ENCODE measurements at places on chromosomes 12 and 14. TPM values are rescaled to one million over a fixed set of nuclear protein-coding genes. Genes with fewer than 3 reads are reported as not detected.
A peak's percentile ranks its signal among the peaks of the same experiment; 100 is the strongest.

DNA sequence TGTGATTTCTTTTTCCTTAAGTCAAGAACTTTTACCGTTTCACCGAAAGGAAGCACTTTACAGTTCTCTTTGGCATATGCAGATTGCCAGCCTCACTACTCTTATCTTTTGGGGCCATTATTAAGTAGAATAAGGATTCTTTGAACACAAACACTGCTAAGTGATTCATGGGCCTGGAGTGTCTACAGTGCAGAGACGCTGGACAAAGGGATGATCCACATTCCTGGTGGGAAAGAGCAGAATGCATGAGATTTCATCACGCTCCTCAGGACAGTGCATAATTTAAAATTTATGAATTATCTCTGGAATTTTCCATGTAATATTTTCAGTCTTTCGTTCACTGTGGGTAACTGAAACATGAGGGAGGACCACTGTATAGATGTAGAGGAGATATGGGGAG lies 90.2 kb downstream of the TTLL5 start:
- no peak overlapping the region for H3K27ac ChIP-seq
- no peaks in the 10 kb centered on the region for H3K4me1 ChIP-seq

DNA sequence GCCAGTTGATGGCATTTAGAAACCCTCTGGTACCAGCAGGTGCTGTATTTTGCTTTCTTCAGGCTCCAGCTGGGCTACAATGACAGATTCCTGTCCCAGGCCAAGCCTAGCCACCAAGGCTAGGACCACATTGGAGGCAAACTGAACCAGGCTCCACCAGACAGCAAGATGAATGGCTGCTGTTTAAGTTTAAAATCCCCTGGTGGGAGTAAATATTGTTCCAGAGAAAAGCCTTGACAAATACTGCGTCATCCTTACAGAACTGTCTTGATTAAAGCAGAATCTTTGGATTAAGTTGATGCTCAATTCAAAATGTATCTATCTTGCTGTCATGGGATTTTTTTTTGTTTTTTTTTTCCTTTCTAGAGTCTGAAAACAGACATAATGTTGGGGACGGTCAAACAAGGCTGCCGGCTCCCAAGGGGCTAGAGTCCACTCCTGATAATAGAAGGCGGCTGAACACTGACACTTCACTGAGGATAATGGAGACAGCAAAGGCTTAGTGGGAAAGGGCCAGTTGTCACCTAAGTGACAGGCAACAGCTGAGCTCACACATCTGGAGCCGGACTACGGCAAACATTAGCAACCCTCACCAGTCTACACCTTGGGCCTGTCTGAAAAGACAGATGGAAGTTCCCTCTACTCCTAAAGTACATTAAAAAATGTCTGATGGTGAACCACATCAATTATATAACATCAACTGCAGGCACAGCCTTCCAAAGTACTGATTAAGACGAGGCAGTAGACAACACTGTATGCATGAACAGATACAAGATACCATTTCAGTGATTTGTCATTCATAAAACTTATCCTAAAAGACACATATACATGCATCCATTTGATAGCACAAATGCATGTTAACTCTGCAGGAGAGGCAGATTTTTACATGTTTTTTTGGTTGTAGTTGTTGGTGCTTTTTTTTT lies 1.7 kb downstream of the PRICKLE1 start:
- DNase-seq, result no peak
- H3K27me3 ChIP-seq, result peaks cover 5% of the 10 kb centered on the region
- H3K36me3 ChIP-seq, result no peaks in the 10 kb centered on the region

The RNU4-1 gene
- total RNA-seq, result not detected

The KRT75 gene
- not detected for total RNA-seq

DNA sequence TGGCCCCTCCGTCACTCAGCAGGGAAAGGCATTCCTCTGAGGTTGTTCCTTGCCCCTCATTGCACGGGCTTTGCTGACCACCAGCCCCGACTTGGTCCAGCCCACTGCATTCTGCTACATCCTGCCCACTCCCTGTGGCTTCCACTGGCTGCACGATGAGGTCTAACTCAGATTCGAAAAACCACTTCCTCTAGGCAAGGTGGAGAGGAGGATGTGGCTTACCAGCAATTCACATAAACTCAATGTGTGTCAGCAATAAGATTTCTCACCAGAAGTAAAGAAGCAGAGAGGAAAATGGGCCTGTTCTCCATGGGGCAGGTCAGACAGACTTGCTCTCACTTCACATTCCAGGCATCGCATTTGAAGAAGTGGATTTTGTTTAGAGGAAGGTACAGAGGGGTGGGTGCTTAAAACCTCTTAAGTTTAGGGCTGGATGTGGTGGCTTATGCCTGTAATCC lies 14.7 kb downstream of the GPR68 start:
- no peaks in the 10 kb centered on the region for H3K27me3 ChIP-seq
- no peak for DNase-seq
- peaks cover 58% of the 10 kb centered on the region for H3K36me3 ChIP-seq
- H3K27ac ChIP-seq, result peak overlapping the region; percentile 77

All from stomach (tissue), 19 donors.